ENCODE measurements at places on chromosomes 4 and X. TPM values are rescaled to one million over a fixed set of nuclear protein-coding genes. Genes with fewer than 3 reads are reported as not detected.

Gene FGD1
- 4.5 TPM for total RNA-seq

Gene GNRHR
- total RNA-seq = not detected

Gene CYLC1
- total RNA-seq = not detected

Gene ARMCX1
- 70.4 TPM for total RNA-seq

Gene MEPE
- not detected for total RNA-seq

Data from fibroblast of lung (primary cell).